Common myeloid progenitor, CD34-positive (primary cell): ENCODE measurements at places on chromosomes 7 and 10.

- H3K27me3 ChIP-seq = no peaks in the 10 kb centered on the region
- H3K4me1 ChIP-seq = no peaks in the 10 kb centered on the region
- no peak for DNase-seq
- H3K4me3 ChIP-seq = no peak overlapping the region
- no peak overlapping the region for H3K27ac ChIP-seq
These were observed 14.5 kb downstream of the DNAJB9 start for GRCh38 chr7:108584211-108584610.

DNA sequence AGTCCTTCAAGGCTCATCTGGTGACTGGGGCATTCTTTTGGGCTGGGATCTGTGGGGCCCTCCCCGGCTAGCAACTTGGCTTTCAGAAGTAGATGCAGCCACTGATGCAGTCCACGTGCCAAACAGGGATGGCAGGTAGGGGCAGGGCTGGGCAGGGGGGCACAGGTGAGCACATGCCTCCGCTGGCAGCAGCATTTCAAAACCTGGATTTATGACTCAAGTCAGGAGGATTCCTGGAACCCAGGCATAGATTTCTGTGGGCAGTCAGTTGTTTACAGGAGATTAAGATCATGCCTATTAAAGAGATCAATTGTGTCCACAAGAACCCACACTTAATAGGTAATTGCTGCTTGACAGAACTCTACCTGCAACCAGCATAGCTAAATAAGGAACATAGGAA is 839 bp upstream of the HABP2 start:
- peaks cover 12% of the 10 kb centered on the region for H3K4me1 ChIP-seq
- no peaks in the 10 kb centered on the region for H3K36me3 ChIP-seq
- DNase-seq = no peak
- H3K4me3 ChIP-seq = no peak overlapping the region
- H3K27ac ChIP-seq = no peak overlapping the region

GRCh38 chr10:16795410-16796073 is 21.7 kb downstream of the RSU1 start:
- H3K27me3 ChIP-seq = no peaks in the 10 kb centered on the region
- H3K36me3 ChIP-seq = peaks cover 8% of the 10 kb centered on the region
- no peak overlapping the region for H3K27ac ChIP-seq
- H3K4me1 ChIP-seq = no peaks in the 10 kb centered on the region
- DNase-seq = no peak

- H3K27me3 ChIP-seq = no peaks in the 10 kb centered on the region
- H3K4me1 ChIP-seq = no peaks in the 10 kb centered on the region
- H3K36me3 ChIP-seq = no peaks in the 10 kb centered on the region
- no peak overlapping the region for H3K27ac ChIP-seq
These were observed 45.1 kb downstream of the ASB4 start for GRCh38 chr7:95530881-95531280.

DNA sequence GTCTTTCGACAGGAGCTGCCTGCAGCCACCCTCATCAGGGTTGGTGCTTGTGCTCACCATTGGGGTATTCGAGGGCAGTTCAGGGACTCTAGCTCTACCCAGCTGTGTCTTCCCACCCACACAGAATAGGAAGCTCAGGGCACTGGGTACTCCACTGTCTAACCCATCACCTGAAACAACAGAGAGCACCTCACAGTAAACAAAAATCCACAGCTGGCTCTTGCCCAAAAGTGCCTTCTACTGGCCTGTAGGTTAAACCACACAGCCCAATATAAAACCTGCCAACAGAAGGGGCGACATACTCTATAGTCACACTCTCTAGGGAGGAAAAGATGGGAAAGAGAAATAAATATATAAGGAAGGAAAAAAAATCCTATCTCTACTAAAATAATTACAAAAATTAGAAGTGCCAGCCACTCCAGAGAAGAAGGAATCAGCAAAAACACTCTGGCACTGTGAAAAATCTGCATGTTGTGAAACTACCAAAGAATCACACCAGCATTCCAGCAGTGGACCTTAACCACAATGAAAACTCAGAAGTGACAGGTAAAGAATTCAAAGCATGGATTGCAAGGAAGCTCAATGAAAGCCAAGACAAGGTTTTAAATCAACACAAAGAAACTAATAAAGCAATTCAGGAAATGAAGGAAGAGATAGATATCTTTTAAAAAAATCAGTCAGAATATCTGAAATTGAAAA is 110.0 kb downstream of the HGF start:
- H3K4me1 ChIP-seq = no peaks in the 10 kb centered on the region
- H3K27ac ChIP-seq = no peak overlapping the region
- H3K27me3 ChIP-seq = no peaks in the 10 kb centered on the region
- H3K36me3 ChIP-seq = no peaks in the 10 kb centered on the region
- H3K4me3 ChIP-seq = no peak overlapping the region
